ENCODE measurements at places on chromosomes 5 and 9.

DNA sequence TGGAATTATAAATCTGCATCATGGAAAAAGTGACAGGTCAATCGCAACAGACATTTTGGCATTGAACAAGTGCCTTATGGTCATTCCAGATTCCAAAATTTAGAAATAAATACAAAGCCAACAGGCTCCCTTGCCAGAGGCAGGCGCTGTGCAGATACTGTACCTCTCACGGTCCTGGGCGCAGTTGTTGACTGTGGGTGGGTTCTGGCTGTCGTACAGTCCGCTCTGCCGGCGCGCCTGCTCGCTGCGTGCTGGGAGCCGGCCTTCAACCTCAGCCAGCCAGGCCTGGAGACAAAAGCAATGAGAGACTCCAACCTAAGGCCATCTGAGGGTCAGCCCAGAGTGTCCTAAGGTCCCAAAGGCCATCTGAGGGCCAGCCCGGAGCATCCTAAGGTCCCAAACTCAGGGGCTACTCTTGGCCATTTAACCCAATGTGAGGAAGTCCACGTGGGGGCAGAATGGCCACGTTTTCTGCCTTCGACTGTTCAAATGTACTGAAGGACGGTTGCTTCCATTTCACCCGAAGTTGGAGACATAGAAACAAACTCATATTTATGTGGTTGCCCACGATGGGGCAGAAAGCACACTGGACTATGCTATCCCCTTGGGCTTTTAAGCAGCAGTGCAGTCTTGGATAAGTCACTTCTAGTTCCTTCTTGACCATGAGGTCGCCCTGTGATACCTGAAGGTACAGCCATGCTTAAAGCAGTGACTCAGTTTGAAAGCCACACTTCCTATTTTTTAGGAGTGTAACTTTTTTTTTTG lies 65.2 kb downstream of the USP20 start:
- peak; percentile 50 for DNase-seq

DNA sequence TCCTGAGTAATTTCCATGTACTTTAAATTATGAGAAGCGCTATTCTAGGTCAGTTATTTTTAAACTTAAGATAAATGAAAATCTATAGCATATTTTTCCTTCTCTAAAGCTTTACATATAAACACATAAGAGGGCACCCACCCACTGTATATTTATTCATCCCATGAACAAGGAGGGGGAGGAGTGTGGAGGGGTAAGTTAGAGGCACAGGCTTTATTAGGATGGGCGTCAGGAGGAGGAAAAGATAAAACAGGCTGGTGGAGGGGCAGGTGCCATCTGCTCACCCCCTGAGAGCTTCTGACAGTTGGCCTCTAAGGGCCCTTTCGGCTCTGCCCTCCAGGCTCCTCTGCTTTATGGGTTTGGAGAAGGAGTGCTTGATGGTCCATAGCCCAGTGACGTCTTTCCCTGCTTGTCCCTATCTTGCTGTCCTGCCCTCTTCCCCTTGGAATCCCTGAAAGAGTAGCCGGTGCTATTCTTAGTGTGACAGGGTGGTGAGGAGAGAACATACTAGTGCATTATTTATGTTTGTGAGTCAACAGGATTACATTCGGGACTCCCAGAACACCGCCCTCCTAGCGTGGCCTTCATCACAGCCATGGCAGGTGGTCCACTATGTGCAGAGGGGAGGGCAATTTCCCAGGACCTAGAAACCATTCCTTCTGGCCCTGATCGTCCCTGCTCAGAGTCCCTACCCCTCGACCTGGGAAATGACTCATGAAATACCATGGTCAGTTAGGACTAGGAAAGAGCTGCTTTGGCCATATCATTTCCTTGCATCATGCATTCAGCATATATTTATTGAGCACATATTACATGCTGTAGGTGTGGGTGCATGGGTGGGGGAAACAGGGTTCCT lies 7.9 kb upstream of the SYNPO start:
- no peak for DNase-seq

DNA sequence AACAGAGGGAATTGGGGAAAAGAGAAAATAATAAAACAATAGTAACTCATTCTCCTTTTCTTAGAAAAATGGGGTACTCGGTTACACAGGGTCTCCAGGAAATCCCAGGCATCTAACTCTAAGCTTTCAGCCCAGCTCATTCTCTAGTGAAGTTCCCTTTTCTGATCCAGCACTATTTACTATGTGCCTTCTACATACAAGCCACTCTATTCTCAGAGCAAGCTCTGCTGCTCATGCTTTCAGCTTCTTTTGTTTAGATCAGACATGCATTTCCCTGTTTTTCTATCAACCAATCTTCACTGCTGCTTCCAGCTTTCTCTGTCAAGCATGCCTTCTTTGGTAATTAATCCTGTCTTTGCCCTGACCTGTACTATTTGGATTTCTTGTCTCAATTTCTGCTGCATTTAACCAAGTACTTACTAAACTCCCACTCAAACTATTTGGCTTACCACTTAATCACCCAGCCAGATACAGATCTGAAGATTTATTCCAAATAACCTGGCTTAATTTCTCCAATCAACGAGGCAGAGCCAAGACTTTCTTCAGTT lies 25.3 kb downstream of the OSMR start:
- no peak for DNase-seq

- DNase-seq, result no peak
These were observed 226.3 kb downstream of the DEPDC1B start for GRCh38 chr5:60473654-60474053.

- DNase-seq, result no peak
These were observed 67.1 kb upstream of the GGTA1 start for GRCh38 chr9:121566481-121567465.

GRCh38 chr5:11497651-11498050 lies 406.6 kb downstream of the CTNND2 start:
- no peak for DNase-seq

GRCh38 chr5:137815202-137815990 lies 52.3 kb upstream of the MYOT start:
- DNase-seq, result no peak

GRCh38 chr5:172097356-172097755 lies 90.7 kb downstream of the STK10 start:
- DNase-seq, result no peak

DNA sequence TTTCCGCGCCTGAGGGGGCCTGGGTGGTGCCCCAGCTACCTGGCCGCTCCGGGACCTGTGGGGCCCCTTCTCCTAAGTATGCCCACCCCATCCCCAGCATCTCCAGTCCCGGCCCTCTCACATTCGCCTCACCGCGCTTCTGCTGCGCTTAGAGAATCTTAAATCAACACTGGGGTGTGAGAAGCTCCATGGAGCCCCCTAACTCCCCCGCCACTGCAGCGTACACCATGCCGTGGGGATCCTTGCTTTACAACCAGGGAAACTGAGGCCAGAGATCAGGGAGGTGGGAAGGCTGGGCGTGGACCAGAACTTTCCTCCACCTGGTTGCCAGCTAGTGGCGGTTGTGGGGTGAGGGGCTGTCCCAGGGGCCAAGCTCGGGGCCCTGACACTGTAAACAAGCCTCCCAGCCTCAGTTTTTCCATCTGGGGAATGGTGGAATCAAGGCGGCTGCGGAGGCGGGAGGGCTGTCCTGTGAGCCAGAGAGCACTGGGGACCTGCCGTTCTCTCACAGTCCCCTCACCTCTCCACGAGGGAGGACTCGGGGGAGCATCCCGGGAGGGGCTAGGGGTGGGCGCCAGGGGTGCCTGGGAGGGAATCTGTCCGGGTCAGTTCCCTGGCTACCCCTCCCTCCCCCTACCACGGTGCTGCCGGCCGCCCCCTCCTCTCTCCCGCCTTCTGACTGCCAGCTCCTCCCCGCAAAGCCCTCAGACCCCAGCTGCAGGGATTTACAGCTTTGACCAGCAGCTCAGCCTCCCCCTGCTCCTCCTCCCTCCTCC lies 161.2 kb downstream of the C9orf50 start:
- no peak for DNase-seq

GRCh38 chr9:98097836-98098235 lies 21.2 kb downstream of the TRIM14 start:
- no peak for DNase-seq

- no peak for DNase-seq
These were observed 28.1 kb upstream of the F2RL1 start for GRCh38 chr5:76790632-76791290.

- no peak for DNase-seq
These were observed 372.9 kb upstream of the IRX2 start for GRCh38 chr5:3124410-3124809.

DNA sequence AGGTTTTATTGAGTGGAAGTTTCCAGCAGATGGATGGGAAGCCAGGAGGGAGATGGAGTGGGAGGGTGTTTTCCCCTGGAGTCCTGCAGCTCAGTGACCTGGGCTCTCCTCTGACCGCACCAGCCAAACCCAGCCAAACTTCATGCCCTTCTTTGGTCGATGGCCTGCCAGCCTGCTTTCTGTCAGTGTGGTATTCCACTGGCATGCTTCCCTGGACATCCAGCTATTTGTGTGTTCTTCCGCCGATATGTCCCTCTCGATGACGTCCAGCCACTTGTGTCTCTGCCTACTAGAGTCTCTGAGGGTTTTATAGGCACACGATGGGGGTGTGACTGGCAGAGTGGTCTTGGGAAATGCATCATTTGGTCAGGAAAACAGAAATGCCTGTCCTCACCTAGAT lies 33.8 kb downstream of the GPBP1 start:
- no peak for DNase-seq

GRCh38 chr9:16505199-16505598 lies 365.3 kb downstream of the BNC2 start:
- no peak for DNase-seq

- DNase-seq, result no peak
These were observed 170.1 kb downstream of the ICE1 start for GRCh38 chr5:5592541-5592940.

- DNase-seq, result no peak
These were observed at the start of gene PAPPA for GRCh38 chr9:116153765-116154333. Gene PAPPA, plus strand, starts transcription at chr9:116153791. Its CDS starts 382 bp downstream, at chr9:116154173.

DNA sequence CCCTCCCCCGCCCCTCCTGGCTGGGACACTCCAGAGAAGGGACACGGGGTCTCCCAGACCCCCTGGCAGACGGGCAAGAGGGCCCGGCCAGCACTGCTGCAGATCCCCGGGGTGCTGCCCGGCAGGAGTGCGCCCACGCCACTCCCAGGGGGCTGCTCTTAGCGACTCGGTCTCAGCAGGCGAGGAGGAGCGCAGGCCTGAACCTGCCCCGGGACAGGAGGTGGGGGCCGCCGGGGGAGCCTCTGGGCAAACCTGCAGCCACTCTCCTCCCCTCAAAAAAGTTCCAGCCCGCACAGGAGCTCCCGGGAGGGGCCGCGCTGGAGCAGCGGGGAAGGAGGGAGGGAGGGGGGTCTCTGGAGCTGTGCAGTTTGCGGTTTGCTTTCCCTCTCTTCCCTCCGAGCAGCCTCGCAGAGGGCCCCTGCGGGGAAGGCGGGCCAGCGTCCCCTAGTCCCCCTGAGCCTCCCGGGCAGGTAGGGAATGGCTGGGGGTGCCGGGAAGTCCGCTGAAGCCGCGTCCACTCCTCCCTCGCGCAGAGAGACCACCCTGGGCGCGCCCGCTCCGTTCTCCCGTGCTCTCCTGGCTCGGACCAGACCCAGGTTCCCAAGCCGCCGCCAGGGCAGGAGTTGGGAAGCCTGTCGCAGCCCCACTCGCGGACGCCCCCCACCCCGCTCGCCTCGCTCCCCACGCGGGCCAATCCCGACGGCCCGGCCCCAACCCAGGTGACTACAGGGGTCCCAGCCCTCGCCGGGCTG lies 44.2 kb downstream of the NACC2 start:
- no peak for DNase-seq

- no peak for DNase-seq
These were observed 157.9 kb downstream of the KDM4C start for GRCh38 chr9:6915635-6916034.

GRCh38 chr5:160926428-160926827 lies 74.4 kb upstream of the ATP10B start:
- DNase-seq, result no peak

GRCh38 chr5:60843386-60843935 lies 608 bp downstream of the ELOVL7 start:
- DNase-seq, result no peak

DNA sequence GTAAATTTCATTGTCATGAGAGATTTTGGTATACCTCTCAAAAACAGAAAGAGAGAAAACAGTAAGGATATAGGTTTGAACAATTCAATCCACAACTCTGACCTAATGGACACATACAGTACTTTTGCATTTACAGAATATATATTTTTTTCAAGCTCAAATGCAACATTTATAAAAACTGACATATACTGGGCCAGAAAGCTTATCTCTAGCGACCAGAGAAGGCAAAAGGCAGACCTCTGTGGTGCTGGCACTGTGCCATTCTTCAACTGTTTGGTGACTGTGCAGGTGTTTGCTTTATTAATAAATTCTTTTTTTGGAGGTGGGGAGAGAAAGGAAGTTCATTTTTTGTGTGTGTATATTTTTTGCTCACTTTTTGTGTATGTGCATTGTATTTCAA lies 6.0 kb upstream of the PLAC8L1 start:
- no peak for DNase-seq

- no peak for DNase-seq
These were observed 25.8 kb upstream of the CARNMT1 start for GRCh38 chr9:75053869-75054268.

- DNase-seq, result no peak
These were observed 93.6 kb downstream of the ROR2 start for GRCh38 chr9:91856419-91856818.

GRCh38 chr5:155794795-155795194 lies 532.2 kb upstream of the SGCD start:
- no peak for DNase-seq

DNA sequence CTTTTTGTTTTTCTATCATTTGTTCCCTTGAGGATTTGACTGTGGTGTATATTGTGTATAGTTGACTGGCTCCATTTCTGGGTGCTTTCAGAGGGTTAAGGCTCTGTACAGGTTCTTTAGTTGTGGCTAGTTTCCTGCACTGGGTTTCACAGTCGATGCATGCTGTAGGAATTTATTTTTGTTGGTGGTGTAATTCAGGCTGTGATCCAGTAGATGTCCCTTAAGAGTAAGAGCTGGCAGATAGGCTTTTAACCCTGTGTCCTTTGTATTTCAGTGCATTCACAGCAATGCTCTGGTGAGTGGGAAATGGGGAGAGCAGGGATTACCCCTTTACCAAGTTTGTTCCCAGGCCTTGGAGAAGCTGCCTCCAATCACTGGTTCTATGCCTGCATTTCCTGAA lies 112.9 kb downstream of the SPATA31D1 start:
- DNase-seq, result no peak

GRCh38 chr5:122478741-122479442 lies 166.9 kb downstream of the SNCAIP start:
- no peak for DNase-seq

GRCh38 chr9:120878188-120879130 lies 1.5 kb upstream of the PHF19 start:
- DNase-seq, result no peak

- DNase-seq, result no peak
These were observed 9.6 kb downstream of the STK10 start for GRCh38 chr5:172178301-172178987.

- DNase-seq, result no peak
These were observed 81.4 kb upstream of the DAB2 start for GRCh38 chr5:39506211-39506610.

DNA sequence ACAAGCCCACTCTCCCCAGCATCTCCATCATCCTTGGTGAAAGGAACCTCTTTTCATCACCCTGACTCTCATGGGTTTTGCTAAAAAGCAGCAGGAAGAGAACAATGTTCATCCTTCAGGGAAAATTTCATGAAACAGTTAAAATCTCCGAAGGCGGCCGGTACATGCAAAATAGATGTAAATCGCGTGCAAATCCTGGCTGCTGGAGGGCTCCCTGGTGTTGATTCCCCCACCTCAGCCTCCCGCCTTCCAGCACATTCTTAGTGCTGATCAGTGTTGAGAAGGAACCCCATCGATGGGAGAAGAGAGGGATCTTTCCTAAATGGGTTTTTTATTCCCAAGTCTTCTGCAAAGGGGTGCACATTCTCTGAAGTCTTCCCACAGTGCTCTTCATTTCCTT lies 8.7 kb upstream of the GFI1B start:
- no peak for DNase-seq

- DNase-seq, result no peak
These were observed 164.5 kb downstream of the BAAT start for GRCh38 chr9:101220341-101220740.
